ENCODE measurements at places on chromosomes 16 and 17.

GRCh38 chr17:40604327-40605080 is 39.2 kb upstream of the CCR7 start:
- no peak for DNase-seq

DNA sequence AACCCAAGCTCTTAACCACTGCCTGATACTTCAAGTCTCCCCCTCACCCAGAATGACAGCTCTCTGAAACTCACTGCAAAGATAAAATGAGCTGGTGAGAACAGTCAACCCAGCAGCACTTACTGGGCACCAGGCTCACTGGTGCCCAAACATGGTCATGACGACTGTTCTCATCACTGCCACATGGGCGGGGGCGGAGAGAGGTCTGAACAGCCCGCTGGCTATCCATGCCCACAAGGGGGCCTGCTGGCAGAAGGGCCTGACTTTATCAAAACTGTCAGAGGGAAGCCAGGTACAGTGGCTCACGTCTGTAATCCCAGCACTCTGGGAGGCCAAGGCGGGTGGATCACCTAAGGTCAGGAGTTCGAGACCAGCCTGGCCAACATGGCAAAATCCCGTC is 4.0 kb downstream of the MYBBP1A start:
- no peak for DNase-seq

GRCh38 chr16:57485916-57486857 is at the start of gene DOK4:
TSS of gene DOK4 (minus strand) at chr16:57486493. CDS start at chr16:57479507, 6,986 bp downstream.
- peak; percentile 75 for DNase-seq

GRCh38 chr17:65198653-65199382 is 61.6 kb downstream of the RGS9 start:
- peak; percentile 64 for DNase-seq

- DNase-seq = no peak
These were observed 115.8 kb downstream of the MSI2 start for GRCh38 chr17:57372156-57372555.

DNA sequence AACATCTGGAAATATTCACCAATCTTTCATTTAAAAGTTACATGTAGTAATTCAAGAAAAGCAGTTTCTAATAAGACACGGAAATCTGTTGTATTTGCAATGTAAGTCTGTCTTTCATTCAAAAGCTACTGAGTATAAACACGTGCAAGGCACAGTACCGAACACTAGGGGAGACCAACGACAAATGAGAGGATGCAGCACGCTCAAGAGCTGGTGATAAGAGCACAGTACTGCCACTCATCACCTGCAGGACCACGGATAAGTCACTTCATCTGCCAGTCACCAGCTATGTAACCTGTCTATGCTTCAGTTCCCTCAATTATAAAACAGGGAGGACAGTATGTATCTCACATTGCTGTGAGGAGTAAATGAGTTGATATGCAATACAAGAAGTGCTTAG is 67.1 kb downstream of the CLEC18A start:
- DNase-seq = peak; percentile 46

DNA sequence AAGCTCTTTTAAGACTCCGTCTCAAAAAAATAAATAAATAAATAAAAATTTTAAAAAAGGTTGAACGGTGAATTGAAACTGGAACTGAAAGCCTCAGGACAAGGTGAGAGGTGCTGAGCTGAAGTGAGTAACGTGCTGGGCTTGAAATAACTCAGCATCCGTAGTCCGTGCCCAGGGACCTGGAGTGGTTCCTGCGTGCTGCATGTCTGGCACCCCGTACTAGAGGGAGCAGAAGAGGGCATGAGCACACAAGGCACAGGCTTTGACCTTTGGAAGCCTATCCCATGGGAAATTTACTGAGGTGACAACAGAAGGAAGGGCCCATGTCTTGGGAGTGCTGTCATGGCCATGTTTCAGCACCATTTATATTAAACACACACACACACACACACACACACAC is 4.5 kb upstream of the MEIOB start:
- DNase-seq = no peak

GRCh38 chr16:47448830-47449575 is 11.9 kb downstream of the ITFG1 start:
- no peak for DNase-seq

- DNase-seq = no peak
These were observed 12.2 kb upstream of the MMD start for GRCh38 chr17:55433629-55434422.

- no peak for DNase-seq
These were observed 312.3 kb downstream of the TOX3 start for GRCh38 chr16:52234626-52235025.

DNA sequence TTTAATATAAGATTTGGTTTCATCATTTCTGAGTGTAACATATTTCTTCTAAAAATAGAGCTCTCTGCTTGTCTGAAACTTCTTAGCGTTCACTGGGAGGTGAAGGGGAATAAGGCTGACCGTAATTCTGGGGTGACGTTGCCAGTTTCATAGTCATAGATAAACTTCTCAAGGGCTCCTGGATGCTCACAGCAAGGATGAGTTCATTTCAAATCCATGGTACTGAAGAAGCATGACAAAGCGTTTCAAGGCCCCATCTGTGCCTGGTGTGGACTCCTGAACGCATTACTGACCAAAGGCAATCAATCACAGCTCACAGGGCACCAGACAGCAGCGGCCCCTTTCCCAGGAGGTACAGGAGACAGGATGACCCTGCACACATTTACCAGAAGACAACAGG is 12.0 kb upstream of the EVPL start:
- no peak for DNase-seq

DNA sequence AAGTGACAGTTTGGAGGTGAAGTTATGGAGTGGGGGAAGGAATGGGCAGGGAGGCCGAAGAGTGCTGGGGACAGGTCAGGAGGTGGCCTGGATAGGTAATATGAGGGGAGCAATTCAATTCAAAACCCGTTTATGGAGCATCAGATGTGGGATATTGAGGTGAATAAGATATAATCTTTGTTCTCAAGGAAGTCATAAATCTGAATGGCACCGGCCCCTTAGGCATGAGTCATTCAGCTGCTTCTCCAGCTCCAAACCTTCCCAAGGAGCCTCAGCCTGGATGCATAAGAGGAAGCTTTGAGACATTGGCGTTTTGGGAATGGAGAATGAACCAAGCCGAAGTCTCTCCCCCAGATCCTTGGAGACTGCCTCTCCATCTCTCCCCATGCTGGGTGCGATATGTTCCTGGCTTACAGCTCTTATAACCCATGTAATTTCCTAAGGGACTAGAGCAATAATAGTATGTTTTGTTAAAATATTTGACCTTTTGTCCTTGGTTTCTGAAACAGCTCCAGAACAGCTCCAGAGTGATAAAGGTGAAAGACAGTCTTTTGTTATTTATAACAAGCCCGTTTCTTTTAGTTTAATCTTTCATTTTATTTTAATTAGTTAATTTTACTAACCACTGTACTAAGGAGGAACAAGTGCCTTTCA is 1.7 kb downstream of the TUBG2 start:
- DNase-seq = no peak

All from CD4-positive, alpha-beta T cell treated with Interleukin-1 beta for 1 hour (primary cell).